Renal pelvis (tissue), 12 donors: ENCODE measurements at places on chromosomes 2 and 18.

GRCh38 chr2:18519914-18520450 lies 40.5 kb downstream of the RDH14 start:
- no peak for DNase-seq

GRCh38 chr18:38932752-38933151 lies 1367.2 kb upstream of the CELF4 start:
- DNase-seq, result no peak

DNA sequence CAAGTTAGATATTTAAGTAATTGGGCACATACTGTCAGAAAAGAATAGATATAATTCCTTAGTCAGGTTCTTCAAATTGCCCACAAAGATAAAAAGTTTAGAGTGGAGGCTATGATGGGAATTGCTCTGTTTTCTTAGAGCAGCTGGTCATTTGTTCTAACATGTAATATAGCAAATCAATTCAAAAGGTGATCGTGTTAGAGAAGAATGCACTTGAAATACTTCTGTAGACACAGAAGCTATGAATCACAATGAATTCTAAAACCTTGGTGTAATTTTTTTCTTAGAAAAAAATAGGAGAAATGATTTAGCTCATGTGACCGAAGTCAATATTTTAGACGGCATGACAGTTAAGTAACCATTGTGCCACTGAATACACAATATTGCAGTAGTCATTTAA lies 918.1 kb upstream of the LRATD1 start:
- DNase-seq, result no peak

DNA sequence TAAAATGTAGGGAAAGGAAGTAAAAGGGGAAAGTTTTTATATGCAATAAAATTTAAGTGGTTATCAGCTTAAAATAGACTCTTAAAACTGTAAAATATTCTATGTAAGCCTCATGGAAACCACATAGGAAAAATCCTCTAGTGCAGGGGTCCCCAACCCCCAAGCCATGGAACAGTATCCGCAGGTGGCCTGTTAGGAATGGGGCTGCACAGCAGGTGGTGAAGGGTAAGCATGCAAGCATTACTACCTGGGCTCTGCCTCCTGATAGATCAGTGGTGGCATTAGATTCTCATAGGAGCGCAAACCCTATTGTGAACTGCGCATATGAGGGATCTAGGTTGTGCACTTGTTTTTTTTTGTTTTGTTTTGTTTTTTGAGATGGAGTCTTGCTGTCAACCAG lies 1409.3 kb upstream of the CDH2 start:
- no peak for DNase-seq

DNA sequence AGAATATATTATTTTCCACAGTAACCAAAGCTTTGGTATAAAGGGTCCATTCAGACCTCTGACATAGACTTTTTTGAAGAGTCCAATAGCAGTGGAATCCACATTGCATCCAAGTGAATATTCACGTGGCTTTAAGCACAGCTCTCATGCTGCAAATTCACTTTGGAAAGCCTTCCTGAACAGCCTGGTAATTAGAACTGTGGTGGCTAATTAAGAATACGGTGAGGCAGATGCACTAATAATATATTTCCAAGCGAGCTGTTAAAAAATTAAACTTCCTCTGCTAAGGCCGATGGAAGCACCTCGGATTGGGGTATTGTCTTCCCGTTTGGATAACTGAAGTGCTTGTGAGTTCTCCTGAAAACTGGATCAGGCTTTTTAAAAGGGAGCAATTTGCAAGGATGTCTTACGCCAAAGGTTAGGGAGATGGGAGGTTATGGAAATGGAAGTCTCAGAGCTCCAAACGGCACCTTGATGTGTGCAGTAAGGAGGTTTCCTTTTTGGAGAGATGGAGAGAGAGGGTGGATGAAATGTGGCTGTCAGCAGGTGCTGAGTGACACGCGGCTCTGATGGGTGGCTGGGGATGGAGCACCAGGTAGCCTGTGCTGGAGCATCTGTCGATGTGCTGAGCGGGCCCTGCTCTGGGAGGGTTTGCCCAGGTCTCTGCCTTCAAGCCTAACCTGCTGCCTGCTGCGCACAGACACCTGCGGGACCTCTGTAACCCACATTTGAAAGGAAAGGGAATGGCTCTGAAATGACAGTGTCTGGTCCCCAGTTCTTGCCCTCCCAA lies 37.5 kb downstream of the CABLES1 start:
- DNase-seq, result no peak

GRCh38 chr18:51721388-51721787 lies 523.9 kb upstream of the MEX3C start:
- no peak for DNase-seq

GRCh38 chr2:10167316-10167715 lies 44.8 kb downstream of the RRM2 start:
- no peak for DNase-seq

DNA sequence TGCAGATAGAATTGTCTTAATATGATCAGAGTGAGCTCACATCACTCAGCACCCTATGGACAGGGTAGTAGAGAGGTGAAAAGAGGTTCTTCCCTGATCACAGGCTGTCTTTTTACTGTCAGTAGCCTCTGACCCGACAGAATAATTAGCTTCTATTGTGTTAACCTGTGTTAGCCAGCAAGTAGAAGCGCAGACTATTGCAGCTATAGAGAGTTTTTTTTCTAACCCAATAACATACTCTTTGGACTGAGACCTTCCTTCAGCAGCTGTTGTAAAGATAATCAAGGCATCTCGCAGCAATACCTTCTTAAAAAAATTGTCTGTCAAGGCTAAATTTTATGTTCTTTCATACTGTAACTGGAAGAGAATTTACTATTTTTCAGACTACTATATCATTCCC lies 670.4 kb downstream of the ADCYAP1 start:
- DNase-seq, result no peak

DNA sequence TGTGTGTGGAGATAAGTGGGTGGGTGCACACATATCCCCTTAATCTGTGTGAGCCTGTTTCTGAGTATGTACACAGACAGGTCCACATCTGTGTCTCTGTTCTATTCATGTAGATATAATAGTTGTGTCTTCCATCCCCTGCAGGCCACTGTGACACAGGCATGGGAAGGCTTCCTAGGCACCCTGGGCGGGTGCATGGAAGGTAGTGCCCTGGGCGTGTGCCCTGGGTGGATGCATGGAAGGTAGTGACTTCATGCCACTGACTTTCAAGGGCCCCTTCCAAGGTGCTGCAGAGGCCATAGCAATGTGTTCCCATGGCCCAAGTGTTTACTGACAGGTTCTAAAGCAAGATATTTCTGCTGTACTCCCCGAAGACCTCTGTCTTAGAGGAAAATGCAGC lies 462.5 kb upstream of the HS6ST1 start:
- DNase-seq, result no peak

DNA sequence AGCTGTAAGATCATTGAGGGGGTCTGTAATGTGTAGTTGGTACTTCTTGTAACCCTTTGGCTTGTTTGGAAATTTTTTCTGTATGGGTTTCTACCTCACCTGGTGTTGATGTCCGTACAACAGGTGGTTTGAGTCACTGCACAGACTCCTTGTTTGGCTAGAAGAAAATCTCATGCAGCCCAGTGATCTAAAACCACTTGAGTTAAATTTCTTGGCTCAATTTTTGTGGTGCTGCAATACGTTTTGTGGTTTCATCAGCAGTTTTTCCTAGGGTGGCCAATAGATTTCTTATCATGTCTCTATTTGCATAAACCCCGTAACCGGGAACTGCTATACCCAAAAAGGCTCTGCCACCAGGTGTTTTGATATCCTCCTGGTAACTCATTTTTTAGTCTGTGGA lies 43.4 kb downstream of the CERS6 start:
- no peak for DNase-seq

DNA sequence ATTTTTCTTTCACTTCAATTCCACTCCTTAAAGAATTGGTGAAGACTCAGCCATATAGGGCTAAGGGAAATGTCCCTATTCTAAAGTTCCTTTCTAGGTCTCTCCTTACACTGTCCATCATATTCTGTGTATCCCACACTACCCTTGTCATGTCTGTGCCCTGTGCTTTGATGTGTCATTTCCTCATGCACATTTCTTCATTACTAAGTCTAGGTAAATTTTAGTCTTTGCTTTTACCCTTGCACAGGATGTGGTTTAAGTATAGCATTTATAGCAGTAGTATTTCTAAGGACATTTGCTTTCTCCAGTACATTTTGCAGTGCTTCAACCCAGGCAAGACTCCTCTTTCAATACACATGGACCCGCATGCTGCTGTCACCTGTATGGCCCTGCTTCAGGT lies 221.5 kb upstream of the ACVR2A start:
- DNase-seq, result no peak
